ENCODE measurements at places on chromosomes 1 and 21. TPM values are rescaled to one million over a fixed set of nuclear protein-coding genes. Genes with fewer than 3 reads are reported as not detected.

GRCh38 chr21:42426424-42426823, 22.7 kb downstream of the UBASH3A start:
- DNase-seq: no peak

DNA sequence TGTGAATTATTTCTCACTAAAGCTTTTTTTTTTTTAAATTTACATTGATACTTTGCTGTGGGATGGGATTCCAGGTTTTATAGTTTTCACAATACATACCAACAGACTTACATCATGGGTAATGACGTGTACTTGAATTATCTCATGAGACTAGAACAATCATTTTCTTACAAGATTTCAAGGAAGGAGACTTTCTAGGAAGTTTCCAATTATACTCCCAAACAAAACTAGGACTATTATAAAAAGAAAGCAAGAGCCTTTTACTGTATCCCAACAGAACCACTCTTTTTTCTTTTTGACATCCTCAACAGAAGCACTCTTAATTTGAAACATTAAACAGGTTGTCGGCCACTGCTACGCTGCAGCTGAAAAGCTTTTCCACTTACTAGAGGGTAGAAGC, 48.7 kb downstream of the TESK2 start:
- peak; percentile 84 for DNase-seq

MROH9 gene
- not detected for polyA plus RNA-seq

GRCh38 chr1:91569411-91570119, 68.9 kb downstream of the CDC7 start:
- peak; percentile 94 for DNase-seq

AMY2A gene
- polyA plus RNA-seq: not detected

- peak; percentile 80 for DNase-seq
These were observed at the start of gene PYGO2 for GRCh38 chr1:154961207-154962155. Gene PYGO2, minus strand, starts transcription at chr1:154961782. Its CDS starts 206 bp downstream, at chr1:154961576.

DNA sequence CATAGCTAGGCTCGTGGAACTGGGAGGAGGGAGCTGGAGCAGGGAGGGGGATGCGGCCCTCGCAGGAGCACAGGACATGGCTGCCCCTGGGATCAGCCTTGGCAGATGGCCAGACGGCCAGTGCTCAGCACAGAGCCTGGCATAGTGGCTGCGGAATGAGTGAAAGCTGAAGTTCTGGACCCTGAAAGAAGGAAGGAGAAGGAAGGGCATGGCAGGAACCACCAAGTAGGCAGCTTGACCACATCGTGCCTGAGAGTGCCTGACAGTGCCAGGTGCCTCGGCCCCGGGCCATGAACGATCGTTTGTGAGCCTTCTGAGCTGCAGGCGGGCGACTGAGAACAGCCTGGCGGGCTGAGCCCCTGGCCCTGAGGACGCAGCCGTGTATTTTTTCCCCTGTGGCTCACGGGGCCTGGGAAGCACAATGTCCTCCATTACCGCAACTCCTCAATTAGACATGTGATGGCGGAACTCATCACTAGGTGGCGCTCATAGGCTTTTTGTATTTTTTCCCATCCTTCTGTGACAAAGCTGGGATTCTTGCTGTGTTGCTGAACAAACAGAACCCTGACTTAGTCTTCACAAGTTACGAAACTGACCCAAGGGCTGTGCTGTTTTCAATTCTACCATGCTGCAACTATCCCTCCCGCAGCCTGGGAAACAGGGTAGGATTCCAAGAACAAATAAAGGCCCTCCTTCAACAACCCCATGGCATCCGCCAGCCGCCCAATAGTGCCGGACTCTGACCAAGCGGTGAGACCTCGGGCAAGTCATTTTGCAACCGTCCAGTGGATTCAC, 29.9 kb upstream of the TMEM61 start:
- DNase-seq: peak; percentile 91

DYNLT5 gene
- polyA plus RNA-seq: 0.32 TPM
